Muscle of arm (tissue), 14 donors: ENCODE measurements at places on chromosomes 6 and 20. TPM values are rescaled to one million over a fixed set of nuclear protein-coding genes. Genes with fewer than 3 reads are reported as not detected.
A peak's percentile ranks its signal among the peaks of the same experiment; 100 is the strongest.

- DNase-seq = no peak
Observed at GRCh38 chr20:22561965-22562577, 22.3 kb downstream of the FOXA2 start.

DNA sequence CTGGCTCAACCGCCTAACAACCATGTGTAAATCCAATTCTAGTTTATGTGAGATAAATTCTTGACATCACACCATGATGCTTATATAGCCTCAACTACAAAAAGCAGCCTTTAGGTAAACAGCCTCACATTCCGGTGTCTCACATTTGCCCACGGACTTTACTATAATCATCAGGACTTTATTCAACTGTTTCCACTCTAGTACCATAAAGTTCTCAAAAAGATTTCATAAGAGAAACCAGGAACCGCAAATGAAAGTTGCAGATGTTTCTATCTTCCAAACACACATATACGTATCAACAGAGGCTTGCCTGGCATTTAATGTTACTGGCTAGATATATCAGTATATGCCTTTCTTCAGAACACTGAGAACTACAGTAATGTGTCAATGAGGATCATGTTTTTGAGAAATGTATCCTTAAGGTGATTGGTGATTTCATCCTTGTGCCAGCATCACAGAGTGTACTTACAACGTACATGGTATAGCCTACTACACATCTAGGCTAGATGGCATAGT is 80.0 kb downstream of the EPB41L2 start:
- no peak for DNase-seq

The GPRC6A gene
- not detected for polyA plus RNA-seq

The GRM1 gene
- 0.05 TPM for polyA plus RNA-seq

The KHDC1L gene
- polyA plus RNA-seq = 0.35 TPM

GRCh38 chr6:55260181-55260580 is 67.1 kb upstream of the GFRAL start:
- DNase-seq = no peak

DNA sequence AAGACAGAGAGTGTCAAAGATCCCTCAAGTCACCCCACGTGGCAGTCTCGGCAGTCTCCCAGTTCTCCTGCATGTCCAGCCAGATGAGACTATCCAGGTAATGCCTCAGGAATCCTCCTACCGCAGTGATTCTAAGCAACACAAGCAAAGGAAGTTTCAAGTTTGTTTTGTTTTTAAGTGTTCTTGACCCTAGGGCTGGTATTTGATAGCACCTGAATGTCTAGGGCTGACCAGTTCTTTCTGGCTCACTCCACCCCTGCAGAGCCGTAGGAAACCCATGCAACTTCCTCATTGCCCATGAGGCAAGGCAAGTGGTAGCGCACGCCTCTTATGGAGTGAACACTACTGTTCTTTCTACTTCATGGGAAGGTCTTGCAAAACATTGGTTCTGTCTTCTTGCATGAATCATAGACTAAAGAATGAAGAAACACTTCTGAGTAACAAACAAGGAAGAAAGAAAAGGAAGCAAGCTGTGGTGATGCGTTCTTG is 24.8 kb upstream of the FOXQ1 start:
- DNase-seq = no peak

GRCh38 chr20:63567386-63568169 is 6.5 kb downstream of the HELZ2 start:
- DNase-seq = no peak

The BPIFB2 gene
- not detected for polyA plus RNA-seq

DNA sequence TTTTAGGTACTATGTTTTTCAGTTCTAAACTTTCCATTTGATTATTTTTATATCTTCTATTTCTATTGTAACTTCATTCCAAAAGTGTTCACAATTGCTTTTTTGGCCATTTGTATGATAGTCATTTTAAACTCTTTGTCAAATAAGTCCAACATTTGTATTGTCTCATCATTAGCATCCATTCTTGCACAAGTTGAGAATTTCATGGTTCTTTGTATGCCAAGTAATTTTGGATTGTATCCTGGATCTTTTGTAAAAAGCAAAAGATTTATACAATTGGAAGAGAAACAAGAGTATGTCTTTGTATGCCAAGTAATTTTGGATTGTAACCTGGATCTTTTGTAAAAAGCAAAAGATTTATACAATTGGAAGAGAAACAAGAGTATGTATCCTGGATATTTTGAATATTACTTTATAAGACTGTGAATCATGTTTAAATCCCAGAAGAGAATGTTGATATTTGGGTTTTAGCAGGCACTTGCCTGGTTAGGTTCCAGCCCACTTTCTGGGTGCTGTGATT is 36.9 kb upstream of the NT5E start:
- DNase-seq = peak; percentile 83

- DNase-seq = no peak
Observed at GRCh38 chr6:125102411-125102810, 51.2 kb upstream of the TPD52L1 start.

The IL17F gene
- polyA plus RNA-seq = not detected
